Sigmoid colon (tissue), 7 donors: ENCODE measurements at places on chromosomes 2 and 18.

- no peak for DNase-seq
These were observed 103.0 kb downstream of the BMPR2 start for GRCh38 chr2:202479090-202479489.

- no peak for DNase-seq
These were observed 1.1 kb downstream of the MAP2 start for GRCh38 chr2:209424781-209425470.

DNA sequence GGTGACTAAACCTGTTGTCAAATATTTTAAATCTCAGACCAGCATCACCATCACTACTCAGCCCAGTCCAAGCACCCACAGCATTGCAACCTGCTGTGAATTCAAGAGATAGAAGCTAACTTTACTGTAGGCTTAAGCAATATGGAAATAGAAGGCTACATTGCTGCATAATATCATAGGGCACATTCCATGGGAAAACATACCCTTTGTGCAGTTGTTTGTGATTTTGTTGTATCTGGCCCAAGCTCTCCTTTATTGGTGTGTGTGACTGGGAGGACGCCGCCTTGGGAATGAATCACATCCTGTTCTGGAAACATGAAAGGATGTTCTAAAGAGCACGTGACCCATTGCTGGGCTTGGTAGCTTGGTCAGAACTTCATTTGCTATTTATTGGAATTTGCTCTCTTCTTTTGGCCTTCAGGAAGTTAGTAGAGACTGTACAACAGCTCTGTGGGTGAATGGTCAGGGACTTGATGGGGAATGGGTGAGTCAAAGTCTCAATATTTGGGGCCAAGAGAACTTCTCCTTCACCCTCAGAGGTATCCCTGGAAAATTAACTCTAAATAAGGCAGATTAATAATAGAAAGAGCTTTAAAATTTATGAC is 106.8 kb upstream of the SERPINE2 start:
- DNase-seq: no peak

DNA sequence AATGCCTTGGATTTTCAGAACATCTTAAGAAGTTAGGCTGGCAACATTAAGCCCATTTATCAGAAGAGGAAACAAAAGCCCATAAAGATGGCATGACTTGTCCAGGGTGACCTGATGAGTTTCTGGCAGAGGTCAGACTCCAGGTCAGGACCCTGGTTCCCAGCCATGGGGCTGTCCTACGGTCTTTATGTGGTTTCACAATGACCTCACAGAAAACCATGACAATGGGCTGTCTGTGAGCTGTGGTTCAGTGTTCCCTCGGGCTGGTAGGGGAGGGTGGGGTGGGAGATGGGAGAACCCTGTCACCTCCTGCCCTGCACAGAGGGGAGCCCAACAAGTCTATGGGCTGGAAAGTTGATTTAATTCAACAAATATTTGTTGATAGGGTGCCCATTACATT is 101.8 kb downstream of the LOXHD1 start:
- DNase-seq: no peak

DNA sequence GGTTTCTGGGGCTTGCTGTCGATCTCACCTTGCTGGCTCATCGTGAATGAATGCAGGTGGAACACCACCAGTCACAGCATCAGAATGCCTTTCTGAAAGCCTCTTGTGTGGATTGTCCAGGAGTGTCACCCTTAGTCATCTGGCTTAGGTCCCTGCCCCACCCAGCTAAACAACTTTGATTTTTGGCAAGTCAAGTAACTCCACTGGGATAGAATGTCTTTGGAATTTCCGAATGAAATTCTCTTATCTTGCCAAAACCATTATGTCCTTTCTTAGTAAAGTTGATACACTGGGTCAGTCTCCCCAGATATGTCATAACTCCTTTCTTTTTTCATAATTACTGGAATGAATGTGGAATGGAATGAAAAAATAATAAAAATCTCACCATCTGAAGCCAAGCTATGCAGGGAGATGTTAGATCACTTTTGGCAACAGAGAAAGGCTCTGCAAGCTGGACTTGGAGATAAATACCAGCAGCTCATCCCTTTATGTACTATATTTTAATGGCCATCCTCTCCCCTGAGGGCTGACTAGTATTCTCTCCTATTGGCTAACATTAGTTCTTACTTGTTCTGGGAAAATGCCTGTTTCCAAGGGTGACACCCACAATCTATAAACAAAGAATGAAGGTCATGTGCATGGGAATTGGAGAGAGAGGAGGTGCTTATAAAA is 35.4 kb downstream of the INSIG2 start:
- DNase-seq: no peak

- no peak for DNase-seq
These were observed 826.4 kb downstream of the DCDC2C start for GRCh38 chr2:4529738-4530137.
